Lower lobe of right lung (tissue), 2 donors: ENCODE measurements at places on chromosomes 11 and 22. TPM values are rescaled to one million over a fixed set of nuclear protein-coding genes. Genes with fewer than 3 reads are reported as not detected.

The SNU13 gene
- 95.9 TPM for total RNA-seq

The LRP5 gene
- 66.1 TPM for total RNA-seq

The FXYD6 gene
- total RNA-seq: 61.2 TPM

DNA sequence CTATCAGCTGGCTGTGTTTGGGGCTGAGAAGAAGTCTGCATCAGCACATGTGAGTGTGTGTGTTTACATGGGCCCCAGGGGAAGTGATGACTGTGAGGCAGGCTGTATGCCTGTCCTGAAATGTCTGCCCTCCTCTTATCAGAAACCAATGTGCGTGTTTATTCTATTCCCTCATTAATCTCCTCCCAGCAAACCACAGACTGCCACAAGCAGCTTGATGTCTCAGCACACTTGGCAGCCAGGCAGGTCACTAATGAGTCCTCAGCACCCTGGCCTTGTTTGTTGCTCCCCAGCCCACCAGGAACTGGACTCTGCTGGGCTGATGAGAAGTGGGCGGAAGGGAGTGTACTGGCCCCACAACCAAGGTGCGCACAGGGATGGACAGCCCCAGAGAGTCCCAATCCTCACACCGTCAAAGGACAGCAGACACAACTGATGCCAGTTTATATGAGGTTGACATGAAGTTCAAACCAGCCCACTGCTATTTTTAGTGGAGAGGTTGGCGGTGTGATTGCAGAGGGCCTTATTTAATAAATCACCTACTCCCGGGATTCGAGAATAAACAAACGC is 225.8 kb downstream of the ETS1 start:
- no peak for DNase-seq

- no peak for DNase-seq
Measured at GRCh38 chr11:35980686-35981390, 37.0 kb downstream of the LDLRAD3 start.

DNA sequence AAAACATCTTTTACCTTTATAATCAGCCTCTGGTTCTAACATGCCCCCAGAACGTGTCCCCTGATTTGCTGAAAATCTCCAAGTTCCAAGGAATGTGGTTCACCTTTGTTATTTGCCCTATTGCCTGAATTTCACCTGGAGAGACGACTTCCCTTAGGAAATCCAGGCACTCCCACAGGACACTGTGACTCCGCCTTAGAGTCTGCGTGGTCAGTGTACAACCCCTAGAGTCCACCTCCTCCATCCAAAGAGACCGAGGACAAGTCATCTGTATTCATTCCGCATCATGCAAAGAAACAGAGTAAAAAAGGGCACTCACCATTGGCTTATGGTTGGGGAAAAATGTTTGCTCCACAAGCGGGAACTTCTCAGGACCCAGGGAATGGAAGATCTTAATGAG is 63.1 kb downstream of the TIMP3 start:
- DNase-seq: no peak
